T-helper 17 cell (primary cell): ENCODE measurements at places on chromosomes 5 and 9.

GRCh38 chr5:136820848-136821247 lies 455.5 kb upstream of the TRPC7 start:
- no peak for DNase-seq

- DNase-seq, result no peak
These were observed 77.6 kb downstream of the UGCG start for GRCh38 chr9:111974092-111974681.

DNA sequence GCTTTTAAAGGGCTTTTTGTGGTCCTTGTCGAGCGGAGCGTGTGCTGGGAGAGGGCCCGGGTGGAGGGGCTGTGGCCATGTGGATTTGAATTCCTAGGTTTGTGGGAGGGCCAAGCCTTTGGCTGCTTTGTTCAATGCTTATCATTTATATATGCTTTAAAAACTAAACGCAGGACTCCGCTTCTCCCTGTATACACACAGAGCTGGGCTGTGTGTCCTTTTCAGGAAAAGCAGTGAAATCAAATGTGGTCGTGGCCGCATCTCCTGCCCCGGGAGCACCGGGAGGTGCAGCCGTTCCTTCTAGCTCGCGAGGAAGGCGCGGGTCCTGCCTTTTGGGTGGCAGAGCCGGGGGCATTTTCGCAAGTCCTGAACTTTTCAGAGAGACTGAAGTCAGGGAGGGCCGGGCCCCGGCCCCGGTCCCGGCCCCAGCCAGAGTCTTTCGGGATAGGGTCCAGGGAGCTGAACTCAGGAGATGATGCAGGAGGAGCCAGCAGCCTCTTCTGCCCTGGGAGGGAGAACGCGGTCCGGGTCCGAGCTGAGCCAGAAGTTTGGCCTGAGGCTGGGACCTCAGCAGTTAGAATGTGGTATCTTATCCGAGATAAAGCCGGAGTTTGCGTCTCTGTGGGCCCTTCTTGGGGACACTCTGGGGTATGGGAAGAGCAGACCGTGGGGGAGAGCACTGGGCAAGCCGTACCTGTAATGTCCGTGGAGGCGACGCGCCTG lies 158.8 kb downstream of the C9orf152 start:
- DNase-seq, result peak; percentile 11

DNA sequence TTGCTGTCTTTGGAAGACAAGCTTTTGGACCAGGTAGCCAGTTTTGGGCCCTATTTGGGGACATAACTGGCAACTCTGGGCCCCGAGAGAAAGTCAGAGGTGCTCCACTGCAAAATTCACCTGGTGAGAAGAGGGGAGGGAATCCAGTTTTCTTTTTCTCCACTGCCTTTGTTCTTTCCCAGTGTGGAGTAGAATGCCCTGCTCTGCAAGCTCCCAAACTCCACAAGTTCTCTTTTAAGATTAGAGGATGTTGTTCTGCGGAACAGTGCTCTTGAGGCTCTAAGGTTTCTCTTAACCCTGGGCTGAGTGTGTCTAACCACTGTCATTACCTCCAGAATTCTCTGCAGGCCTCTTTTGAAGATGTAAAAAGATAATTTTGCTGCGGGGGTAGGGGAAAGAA lies 25.3 kb downstream of the MACIR start:
- DNase-seq, result no peak

- no peak for DNase-seq
These were observed 577.5 kb upstream of the WWC1 start for GRCh38 chr5:167713896-167714295.

- DNase-seq, result no peak
These were observed 3.5 kb upstream of the HRH2 start for GRCh38 chr5:175654339-175654738.

DNA sequence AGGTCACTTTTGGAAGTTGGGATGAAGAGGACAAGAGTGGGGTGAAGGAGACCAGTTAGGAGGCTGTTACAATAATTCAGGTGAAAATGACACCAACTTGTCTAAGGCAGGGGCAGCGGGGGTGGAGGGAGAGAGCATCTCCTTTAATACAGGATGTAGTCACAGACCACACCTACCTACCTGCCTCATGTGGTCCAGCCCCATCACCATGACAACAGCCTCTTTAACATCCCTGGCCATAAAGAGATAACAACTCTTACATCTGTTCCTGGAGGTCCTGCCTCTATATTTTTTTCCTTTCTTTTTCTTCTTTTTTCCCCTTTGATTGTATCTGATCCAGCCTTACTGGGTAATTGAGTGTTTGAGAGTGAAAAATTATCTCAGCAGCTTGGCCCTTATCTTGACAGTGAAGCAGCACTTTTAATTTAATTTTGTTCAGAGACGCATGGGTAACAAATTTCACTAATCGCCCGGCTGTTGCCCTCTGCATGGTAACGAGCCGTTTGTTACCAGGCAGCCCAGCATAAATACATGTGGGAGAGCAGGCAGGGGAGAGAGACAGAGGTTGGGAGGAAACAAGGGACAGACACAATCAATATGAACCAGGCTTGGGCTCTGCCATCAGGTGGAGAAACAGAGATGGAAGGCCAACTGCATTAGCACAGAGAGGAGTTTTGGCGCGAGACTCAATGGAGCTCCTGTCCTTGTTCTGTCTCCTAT lies 338.1 kb downstream of the ASTN2 start:
- DNase-seq, result no peak

GRCh38 chr5:16065831-16066230 lies 113.8 kb downstream of the MARCHF11 start:
- DNase-seq, result no peak

GRCh38 chr5:65163698-65164097 lies 318.0 kb downstream of the ADAMTS6 start:
- no peak for DNase-seq

GRCh38 chr9:126698756-126699155 lies 85.0 kb downstream of the LMX1B start:
- no peak for DNase-seq

GRCh38 chr5:124395287-124395686 lies 351.2 kb downstream of the ZNF608 start:
- no peak for DNase-seq

- no peak for DNase-seq
These were observed 38.7 kb downstream of the NEURL1B start for GRCh38 chr5:172679628-172680212.
